Mesendoderm (in vitro differentiated cells): ENCODE measurements at places on chromosomes 7 and 10.

DNA sequence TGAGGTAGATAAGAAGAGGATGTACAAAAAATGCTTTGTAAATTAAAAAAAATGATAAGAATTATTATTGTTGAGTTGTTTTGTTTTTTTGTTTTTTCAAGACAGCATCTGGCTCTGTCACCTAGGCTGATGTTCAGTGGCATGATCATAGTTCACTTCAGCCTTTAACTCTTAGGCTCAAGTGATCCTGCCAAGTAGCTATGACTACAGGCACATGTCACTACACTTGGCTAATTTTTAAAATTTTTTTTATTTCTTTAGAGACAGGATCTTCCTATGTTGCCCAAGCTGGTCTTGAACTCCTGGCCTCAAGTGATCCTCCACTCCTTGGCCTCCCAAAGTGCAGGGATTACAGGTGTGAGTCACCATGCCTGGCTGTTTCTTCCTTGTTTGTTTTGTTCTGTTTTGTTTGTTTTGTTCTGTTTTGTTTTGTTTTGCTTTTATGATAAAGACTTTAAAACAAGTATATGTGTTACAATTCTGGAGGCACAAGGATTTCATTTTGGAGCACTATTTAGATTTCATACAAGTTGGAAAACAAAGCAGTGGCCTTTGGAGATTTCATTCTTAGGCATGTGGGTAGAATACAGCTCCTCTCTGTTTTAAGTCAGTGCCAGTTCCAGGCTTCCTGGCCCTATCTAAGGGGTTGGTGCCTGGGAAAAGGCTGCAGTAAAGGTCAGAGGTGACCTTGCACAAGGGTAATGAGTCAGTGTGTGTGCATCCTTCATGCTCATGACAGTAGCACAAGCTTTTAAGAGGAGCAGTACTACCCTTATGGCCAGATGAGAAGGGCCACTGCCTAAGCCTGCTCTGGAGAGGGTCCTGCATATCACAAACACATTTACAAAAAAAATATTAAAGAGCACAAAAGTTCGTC lies 17.9 kb downstream of the FGFBP3 start:
- no peaks in the 10 kb centered on the region for H3K36me3 ChIP-seq
- DNase-seq, result no peak

DNA sequence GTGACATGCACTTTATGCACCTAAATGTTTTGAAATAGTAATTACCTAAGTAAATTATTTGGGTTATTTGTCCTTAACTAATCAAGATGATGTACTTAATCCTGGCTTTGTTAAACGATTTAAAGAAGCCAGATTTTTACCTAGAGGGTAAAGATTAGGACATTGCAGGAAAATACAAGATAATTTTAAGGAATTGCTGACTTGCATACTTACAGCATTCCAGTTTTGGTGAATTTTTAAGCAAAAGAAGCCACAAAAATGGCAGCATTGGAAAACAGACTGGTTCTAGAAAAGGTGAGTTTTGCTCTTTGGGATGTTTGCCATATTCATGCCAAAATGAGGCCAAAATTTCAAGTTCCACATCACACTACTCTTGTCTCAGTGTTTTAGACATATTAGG lies 33.4 kb downstream of the BCAP29 start:
- no peak for DNase-seq
- no peaks in the 10 kb centered on the region for H3K27me3 ChIP-seq
- H3K36me3 ChIP-seq, result no peaks in the 10 kb centered on the region
- no peaks in the 10 kb centered on the region for H3K4me1 ChIP-seq
- H3K4me3 ChIP-seq, result no peak overlapping the region
- H3K27ac ChIP-seq, result no peak overlapping the region

DNA sequence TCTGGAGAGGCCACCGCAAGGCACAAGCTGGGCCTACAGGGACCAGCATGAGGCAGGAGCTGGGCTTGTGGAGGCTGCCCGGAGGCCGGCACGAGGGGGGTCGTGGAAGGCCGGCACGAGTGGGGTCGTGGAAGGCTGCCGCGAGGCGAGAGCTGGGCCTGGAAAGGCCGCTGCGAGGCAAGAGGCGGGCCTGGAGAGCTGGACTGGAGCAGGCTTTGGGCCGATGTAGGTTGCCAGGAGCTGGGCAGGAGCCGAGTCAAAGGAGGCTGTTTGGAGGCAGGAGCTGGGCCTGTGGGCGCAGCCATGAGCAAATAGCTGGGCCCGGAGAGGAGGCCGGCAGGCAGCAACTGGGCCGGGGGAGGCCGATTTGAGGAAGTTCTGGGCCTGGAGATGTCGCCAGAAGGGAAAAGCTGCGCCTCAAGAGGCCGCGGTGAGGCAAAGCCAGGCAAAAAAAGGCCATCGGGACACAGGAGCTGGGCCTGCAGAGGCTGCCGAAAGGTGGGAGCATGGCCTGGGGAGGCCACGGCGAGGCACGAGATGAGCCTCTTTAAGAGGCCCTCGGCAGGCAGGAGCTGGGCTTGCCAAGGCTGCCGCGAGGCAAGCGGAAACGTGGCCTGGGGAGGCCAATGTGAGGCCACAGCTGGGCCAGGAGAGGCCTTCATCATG lies 26.5 kb downstream of the MDH2 start:
- no peaks in the 10 kb centered on the region for H3K36me3 ChIP-seq
- H3K27ac ChIP-seq, result no peak overlapping the region
- no peak overlapping the region for H3K4me3 ChIP-seq
- no peaks in the 10 kb centered on the region for H3K4me1 ChIP-seq
- no peak for DNase-seq
- H3K27me3 ChIP-seq, result no peaks in the 10 kb centered on the region

DNA sequence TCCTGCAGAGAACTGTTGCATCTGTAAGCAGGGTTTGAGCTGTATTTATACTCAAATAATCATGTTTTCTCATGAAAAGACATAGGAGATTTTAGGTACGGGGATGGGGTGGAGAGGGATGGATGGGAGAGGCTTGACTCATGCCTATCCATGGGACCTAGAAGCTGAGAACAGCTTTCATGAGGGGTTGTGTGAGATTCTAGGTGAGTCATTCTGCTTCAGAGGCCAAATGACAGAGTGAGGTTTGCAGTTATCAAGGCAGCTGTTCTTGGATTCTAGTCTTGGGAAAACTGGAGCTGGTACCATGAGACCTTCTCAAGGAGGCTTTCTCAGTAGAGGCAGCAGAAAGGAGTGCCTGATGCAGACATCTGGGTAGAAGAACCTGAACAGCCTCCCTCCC lies 746.9 kb downstream of the TYW1 start:
- H3K4me1 ChIP-seq, result no peaks in the 10 kb centered on the region
- no peaks in the 10 kb centered on the region for H3K27me3 ChIP-seq
- H3K4me3 ChIP-seq, result no peak overlapping the region
- no peaks in the 10 kb centered on the region for H3K36me3 ChIP-seq

- H3K27me3 ChIP-seq, result no peaks in the 10 kb centered on the region
- peak; percentile 76 for DNase-seq
- H3K4me3 ChIP-seq, result no peak overlapping the region
- no peaks in the 10 kb centered on the region for H3K36me3 ChIP-seq
Measured at GRCh38 chr10:71696628-71697326, 22.8 kb downstream of the C10orf105 start.

DNA sequence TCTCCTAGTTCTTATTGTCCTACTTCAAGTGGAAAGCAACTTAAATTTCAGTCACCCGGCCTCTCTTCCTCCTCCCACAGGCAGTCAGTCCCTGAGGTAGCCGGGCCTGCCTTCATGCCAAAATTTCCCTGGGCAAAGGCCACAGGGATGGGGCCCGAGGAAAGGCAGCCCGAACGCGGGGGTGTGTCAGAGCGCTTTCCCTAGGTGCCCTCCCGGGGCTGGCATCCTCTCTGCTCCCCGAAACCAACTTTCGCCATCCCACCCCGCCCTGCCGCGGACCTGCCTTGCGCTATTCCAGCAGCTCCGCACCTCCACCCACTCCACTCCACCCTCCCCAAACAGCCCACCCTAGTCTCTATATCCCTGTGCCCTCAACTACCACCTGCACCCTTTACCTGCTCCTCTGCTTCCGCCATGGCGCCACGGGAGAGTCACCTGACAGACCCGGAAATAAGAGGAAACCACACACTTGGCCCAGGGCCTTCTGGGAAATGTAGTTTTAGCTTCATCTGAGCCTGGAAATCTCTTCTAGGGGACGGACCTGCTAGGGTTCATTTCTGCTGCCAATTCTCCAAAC lies at the start of gene VPS41:
VPS41 (minus strand) TSS at position 433 of the 577 bp plus-strand sequence; CDS start at position 416, 17 bp downstream.
- no peak within 1 kb of the TSS for H3K27ac ChIP-seq
- no peaks in the 10 kb centered on the region for H3K4me1 ChIP-seq
- H3K36me3 ChIP-seq, result no peaks in the 10 kb centered on the region
- peak within 1 kb of the TSS; percentile 98 for H3K4me3 ChIP-seq
- no peaks in the 10 kb centered on the region for H3K27me3 ChIP-seq
- peak; percentile 89 for DNase-seq
